Brain microvascular endothelial cell (primary cell): ENCODE measurements at places on chromosomes 16 and 17.

DNA sequence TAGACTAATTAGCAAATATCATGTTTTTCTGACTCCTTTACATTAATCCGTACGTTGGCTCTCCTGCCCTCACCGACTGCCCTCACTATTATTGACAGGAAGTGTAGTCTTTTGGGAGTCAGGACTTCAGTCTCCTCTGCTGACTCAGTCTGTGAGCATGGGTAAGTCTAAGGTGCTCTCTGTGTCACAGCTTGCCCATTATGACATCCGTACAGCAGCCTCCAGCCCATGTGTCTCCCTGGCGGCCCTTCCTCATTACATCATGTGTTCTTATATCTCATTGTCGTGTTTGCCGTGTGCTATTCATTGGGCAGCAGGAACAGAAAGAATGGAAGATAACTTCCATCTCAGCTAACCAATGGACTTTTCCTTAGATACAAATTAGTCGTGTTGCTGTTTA is 77.5 kb downstream of the MRTFB start:
- DNase-seq, result peak; percentile 53

DNA sequence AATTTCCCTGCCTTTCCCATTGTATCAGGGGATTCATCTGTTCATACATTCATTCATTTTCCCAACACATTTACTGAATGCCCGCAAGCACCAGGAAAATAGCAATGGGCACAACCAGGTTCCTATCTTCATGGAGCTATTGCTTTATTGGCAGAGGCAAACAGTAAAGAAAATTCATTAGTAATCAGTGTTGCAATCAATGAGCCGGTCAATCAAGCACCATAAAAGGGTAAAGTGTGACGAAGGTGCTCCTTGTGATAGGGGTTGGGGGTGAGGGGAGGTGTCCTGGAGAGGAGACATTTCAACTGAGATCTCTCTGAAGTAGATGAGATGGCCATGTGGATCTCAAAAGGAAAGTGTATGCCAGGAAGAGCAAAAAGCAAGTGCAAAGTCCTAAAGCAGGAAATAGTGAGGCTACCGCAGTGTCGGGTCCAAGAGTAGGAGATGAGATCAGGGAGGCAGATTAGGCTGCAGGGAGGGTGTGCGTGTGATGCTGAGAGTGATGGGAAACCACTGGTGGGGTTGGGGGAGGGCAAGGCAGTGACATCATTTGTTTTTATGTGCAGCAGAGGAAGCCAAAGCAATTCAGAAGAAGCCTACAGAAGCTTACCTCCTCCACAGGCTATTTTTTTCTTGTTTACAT is 28.4 kb downstream of the CDH13 start:
- DNase-seq, result peak; percentile 98

- no peak for DNase-seq
Measured at GRCh38 chr17:53092072-53092471, 730.7 kb upstream of the KIF2B start.

DNA sequence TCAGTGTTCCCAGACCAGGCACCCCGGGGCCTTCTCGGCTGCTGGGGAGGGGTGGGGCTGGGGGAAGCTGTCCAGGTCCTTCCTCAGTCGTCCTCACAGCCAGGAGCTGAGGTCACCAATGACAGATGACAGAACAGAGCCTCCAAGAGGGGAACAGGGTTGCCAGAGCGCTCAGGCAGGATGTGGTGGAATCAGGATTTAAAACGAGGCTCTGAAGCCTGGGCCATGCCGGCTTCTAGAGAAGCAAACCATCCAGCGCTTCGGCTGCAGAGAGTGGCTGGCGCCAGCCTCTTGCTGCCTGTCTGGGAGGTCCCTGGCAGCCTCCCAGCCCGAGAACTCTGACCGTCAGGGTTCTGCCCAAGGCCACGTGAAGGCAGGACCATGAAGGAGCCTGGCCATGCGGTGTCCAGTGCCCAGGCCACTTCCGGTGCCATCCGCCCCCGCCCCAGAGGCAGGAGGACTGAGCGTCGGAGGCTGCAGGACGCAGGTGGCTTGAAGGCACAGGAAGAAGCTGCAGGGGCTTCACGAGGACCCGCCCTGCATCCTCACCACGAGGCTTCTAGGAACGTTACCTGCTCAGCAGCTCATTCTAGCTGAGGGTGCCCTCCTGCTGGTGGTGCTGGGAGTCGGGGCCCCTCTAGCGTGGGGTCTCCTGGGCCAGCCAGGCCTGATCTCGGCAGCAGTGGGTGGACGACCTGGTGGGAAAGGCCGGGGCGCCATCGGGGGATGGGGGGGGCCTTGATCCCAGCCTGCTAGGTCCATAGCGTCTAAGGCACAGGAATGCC is 78.5 kb downstream of the KLHDC4 start:
- DNase-seq, result no peak

- no peak for DNase-seq
Measured at GRCh38 chr16:27778926-27779570, 229.1 kb downstream of the KATNIP start.

- no peak for DNase-seq
Measured at GRCh38 chr16:3459401-3460090, 16.1 kb downstream of the NAA60 start.

GRCh38 chr16:58498341-58499091 is 1.4 kb upstream of the NDRG4 start:
- DNase-seq, result no peak

DNA sequence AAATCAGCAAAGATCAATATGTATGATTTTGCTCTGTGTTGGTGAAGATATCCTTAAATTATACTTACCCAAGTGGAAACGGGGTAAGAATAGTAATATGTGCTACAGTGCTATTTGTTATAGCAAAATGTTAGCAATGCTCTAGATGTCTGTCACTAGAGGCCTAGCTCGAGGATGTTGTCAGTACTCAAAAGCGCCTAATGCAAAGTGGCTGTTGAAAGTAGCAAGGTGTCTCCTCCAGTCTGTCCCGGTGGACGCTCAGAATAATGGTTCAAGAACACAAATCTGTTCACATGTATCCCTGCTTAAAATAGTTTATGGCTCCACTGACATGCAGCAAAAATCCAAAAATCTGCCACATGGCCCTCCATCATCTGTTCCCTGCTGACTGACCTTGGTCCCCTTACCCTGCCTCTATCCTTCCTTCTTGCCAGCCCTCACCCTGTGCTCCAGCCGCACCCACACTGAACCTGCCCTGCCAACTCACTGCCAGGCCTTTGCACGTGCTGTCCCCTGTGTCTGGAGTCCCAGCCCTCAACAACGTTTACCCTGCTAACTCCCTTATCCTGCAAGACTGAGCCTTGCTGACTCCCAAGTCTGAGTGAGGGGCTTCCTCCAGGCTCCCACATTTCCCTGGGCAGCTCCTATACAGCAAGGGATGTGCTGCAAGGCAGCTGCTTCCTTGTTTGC is 9.6 kb upstream of the RNF112 start:
- no peak for DNase-seq

DNA sequence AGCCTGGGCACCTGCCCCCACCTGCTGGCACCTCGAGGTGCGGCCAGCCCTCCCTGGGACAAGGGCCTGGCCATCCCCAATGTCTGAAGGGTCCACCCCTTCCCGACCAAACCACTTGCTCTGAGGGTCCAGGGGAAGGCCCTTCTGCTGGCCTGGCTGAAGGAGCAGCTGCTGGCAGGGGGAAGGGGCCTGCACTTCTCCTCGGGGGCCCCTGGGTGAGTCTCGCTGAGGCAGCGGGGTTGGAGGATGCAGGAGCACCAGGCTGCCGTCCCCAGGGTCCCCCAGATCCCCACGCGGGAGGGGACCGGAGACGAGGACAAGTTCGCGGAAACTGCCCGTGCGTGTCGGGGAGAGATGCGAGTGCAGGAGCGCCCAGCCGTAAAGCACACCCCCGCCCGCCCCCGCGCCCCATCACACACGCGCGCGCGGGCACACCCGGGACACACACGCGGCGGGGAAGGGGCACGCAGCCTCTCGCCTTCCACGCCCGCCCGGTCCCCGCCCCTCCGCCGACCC is 725 bp upstream of the CACNA1H start:
- DNase-seq, result no peak

DNA sequence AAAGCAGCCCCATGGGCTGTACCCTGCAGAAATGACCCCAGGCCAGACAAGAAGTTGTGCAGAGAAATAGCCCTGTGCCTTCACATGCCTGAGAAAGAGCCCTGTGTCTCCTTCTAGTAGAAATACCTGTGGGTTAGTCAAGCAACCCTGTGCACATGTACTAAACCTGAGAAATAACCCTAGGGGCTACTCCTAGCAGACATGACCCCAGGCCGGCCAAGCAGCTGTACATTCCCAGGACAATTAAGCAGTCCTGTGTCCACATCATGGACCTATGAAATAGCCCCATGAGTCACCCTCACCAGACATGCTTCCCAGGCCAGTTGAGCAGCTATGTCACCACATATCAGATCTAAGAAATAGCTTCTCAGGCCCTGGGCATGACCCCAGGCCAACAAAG is 519.7 kb upstream of the CA10 start:
- DNase-seq, result no peak

DNA sequence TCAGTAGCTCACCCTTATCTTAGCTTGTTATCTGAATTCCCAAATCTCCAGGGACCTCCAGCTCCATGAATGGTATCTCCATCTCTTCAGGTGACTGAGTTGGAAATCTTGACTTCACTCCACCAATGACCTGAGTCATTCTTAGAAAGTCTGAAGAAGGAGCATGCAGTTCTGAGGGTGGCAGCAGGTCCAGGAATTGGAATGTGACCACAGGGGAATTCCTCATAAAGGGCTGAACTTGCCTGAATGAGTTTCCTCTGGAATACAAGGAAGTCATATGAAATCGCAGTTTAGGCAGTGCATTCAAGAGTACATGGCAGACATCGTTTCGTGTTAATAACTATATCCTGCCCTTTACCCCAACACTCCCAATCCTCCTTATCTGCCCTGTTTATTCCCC is 12.5 kb upstream of the PYY start:
- no peak for DNase-seq

DNA sequence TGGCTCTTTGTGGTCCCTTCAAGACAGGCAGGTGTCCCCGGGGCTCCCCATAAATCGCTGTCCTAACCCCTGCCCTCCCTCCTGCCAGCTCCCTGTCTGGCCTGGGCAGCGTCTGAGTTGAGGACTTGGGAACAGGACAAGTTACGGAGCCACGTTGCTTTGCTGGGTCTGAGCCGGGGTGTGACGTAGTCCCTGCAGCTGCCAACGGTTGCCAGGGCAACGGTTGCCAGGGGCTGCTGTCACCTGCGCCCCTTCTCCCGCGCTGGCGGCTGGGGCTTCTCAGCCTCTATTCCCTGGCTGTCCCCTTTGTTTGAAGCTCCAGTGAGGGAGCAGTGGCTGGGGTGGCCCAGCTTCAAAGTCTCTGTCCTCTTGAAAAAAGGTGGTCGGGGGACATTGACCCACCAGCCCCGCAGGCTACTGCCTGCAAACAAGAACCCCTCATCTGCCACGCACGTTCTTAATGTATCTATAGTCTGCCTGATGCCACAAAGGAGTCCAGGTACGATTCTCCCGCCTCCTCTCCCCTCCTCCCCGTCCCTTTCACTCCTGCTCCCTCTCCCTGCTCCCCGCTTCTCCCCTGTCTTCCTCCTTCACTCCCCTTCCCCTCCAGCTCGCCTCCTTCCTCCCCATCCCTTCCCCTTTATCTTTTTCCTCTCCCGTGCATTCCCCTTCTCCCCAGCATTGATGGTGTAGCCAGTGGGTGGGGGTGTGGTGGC is 10.9 kb downstream of the ADGRG1 start:
- no peak for DNase-seq

DNA sequence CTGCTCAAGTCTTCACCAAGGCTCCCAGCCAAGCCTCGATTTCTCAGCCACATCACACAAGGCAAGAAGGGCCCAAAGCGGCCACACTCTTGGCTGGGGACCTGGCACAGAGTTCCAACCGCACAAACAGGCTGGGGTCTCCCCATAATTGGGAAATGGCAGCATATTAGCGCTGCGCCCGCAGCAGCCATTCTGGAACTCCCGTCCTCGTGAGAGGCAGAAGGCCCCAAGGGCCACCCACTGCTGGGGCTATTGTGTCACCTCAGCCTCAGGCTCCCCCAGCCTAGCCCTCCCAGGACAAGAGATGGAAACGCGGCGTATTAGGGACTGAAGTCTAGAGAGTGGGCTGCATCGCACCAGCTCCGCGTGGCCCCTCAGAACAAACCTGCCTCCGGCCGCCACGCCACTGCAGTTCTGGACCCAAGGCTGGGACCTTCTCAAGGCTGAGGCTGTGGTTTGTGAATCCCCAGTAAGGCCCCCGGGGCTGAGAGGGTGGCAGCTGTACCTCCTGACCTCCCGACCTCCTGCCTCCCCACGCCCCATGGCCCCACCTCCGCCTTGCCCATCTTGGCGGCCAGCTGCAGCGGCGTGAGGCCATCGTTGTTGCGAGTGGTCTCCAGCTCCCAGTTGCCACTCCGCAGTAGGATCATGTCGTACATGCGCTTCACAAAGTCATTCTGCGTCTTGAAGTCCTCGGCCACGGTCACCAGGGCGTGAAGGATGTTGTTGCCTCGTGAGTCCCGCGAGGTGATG is 25.3 kb downstream of the TRPV3 start:
- DNase-seq, result no peak

DNA sequence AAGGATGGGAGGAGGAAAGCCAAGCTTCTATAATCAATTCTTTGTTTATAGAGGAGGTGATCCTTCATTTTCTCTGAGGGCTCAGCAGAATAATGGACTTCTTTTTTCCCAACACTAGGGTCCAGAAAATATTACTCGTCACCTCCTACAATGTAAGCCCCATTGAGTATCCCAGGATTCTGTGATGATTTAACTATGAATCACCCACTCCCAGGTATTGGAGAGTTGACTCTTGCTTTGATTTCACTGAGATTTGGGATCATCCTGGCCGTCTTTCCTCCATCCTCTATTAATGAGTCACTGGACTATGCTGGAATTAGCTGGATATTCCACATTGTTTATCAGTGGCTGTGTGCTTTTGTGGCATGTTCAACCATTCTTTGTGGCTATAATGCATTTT is 452.0 kb downstream of the NPIPA7 start:
- no peak for DNase-seq

- DNase-seq, result no peak
Measured at GRCh38 chr17:48416971-48417370, 13.0 kb downstream of the SKAP1 start.

- DNase-seq, result peak; percentile 84
Measured at GRCh38 chr16:70691223-70692129, 5.6 kb upstream of the MTSS2 start.

DNA sequence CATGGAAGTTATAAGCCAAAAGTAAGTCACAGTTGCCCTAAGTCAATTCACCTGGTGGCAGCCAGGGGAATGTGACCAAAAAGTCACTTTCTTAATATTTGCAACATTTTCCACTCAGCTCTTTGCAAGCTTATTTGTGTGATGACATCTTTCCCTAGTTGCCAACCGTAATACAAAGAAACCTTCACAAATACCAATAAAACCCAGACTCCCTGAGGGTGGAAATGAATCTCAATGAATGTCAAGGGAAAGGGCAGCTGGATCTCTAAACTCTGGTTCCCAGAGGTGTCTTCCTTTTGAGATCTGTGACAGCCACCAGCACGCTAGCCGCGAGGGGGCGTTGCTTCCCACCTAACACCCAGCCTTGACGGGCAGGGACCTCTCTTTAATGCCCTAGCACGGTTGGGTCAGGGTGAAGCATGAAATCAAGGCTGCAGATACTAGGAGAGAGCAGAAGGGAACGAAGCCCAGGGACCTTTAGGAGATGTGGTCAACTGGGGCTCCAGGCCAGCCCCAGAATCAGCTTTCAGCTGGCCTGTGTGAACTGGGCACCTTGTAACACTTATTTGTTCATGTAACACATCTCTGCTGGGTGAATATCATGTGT is 82.2 kb downstream of the CMC2 start:
- DNase-seq, result peak; percentile 59

GRCh38 chr17:73338566-73339197 is 26.9 kb upstream of the CDC42EP4 start:
- no peak for DNase-seq

GRCh38 chr16:24538756-24539294 is 541 bp upstream of the RBBP6 start:
- DNase-seq, result peak; percentile 84

- DNase-seq, result no peak
Measured at GRCh38 chr17:64343071-64343774, 47.4 kb downstream of the PECAM1 start.
